ENCODE measurements at places on chromosomes 13 and 19.

DNA sequence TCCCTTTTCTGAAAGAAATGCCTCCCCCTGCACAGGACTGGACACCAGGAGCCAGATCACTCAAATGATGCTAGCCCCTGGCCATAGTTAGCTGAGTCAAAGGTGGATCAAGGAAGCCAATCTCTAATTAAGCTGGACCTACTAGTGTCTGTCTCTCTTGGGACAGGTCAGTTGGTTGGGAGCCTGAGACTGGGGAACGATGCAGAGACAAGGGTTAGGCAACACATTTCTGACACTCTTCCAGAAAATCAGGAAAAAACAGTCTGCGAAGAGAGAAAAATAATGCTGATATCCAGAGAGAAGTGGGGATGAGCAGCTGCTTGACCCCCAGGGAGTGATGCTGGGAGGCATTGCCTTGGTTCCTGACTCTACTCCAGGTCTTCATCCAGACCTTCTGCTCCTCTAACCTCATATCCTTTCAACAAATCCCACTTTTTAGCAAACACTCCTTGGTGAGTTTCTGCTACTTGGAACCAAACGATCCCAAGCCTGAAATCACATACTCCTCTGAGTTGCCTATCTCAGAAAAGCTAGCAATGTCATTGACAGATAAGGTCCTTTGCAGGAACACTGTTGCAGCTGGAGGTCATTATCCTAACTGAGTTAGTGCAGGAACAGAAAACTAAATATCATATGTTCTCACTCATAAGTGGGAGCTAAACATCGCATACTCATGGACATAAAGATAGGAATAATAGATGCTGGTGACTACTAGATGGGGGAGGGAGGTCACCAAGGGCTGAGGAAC, 369.7 kb downstream of the COG6 start:
- DNase-seq: no peak

- DNase-seq: no peak
Measured at GRCh38 chr13:48857576-48857975, 118.1 kb upstream of the FNDC3A start.

DNA sequence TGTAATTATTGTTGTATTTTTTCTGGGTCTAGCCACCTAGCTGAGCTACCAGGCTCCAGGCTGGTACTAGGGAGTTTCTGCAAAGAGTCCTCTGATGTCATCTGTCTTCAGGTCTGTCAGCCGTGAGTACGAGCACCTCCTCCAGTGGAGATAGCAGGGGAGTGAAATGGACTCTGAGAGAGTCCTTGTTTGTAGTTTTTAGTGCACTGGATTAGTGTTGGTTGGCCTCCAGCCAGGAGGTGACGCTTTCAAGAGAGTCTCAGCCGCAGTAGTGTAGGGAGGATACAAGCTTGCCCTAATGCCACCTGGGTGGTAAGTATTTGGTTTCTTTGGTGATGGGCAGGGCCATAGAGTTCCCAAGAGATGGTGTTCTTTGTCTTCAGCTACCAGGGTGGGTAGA, 384.8 kb downstream of the SLC7A1 start:
- DNase-seq: no peak

GRCh38 chr19:38204096-38204495, 19.9 kb downstream of the DPF1 start:
- DNase-seq: no peak
